Stimulated activated CD8-positive, alpha-beta memory T cell treated with anti-CD3 and anti-CD28 coated beads, Interleukin-4, amount 100 ng/mL, for 48 hours (primary cell): ENCODE measurements at places on chromosomes 11 and 22.
A peak's percentile ranks its signal among the peaks of the same experiment; 100 is the strongest.

- DNase-seq: peak; percentile 96
Observed at GRCh38 chr22:37608477-37609239, at the start of gene GGA1. GGA1 (plus strand) TSS chr22:37608834; CDS start chr22:37608861, 27 bp downstream.

DNA sequence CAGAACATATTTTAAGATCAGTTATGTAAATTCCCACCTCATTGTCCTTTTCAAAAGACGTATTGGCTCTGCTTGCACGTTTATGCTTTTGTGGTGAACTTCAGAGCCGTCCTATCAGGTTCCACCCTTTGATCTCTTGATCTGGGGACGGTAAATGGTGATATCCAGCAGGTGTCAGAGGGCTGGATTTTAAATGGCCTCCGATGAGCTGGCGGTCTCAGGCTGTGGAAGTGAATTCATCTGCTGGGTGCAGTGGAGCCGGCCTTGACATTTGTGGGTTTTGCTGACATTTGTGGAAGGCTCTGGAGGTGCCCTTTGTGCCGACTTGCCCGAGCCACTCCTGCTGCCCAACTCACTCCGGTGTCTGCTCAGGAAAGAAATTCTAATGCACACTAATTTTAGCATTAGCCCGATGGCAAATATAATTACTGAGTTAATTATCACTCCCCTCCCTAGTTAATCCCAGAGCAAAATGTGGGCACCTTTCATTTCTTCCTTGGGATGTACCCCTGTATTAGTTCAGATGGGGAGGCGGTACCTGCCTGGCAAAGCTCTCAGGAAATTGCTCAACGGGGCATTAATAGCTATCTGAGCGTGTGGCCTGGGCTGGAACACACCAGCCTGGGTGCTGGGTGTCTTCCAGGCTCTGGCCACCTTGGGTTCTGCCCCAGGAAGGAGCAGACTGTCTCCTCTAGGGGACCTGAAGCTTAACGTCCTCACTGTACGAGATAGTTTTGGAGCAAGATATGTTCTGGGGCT, 9.1 kb downstream of the LRP5 start:
- DNase-seq: no peak

GRCh38 chr11:27354359-27354965, 8.6 kb downstream of the CCDC34 start:
- no peak for DNase-seq

DNA sequence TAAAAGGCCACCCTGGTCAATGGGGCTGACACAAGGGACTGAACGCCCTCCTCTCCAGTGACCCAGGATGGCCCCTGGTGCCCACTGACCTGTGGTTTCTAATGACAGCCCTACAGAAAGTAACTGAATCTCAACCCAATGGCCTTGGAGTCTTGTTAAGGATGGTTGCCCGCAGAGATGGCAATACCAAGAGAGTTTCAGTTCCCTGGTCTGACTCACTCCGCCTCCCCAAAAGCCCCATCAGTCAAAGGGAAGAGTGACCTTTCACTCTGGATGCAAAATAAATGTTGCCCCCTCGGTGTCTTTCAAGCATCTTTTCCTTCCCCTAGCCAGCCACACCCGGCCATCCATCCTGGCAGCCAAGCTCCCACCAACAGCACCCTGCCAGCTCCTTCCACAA, 57.7 kb upstream of the ISX start:
- DNase-seq: no peak

GRCh38 chr11:94749369-94749768, 18.8 kb upstream of the AMOTL1 start:
- DNase-seq: no peak

- DNase-seq: no peak
Observed at GRCh38 chr11:115874843-115875242, 370.6 kb upstream of the CADM1 start.

DNA sequence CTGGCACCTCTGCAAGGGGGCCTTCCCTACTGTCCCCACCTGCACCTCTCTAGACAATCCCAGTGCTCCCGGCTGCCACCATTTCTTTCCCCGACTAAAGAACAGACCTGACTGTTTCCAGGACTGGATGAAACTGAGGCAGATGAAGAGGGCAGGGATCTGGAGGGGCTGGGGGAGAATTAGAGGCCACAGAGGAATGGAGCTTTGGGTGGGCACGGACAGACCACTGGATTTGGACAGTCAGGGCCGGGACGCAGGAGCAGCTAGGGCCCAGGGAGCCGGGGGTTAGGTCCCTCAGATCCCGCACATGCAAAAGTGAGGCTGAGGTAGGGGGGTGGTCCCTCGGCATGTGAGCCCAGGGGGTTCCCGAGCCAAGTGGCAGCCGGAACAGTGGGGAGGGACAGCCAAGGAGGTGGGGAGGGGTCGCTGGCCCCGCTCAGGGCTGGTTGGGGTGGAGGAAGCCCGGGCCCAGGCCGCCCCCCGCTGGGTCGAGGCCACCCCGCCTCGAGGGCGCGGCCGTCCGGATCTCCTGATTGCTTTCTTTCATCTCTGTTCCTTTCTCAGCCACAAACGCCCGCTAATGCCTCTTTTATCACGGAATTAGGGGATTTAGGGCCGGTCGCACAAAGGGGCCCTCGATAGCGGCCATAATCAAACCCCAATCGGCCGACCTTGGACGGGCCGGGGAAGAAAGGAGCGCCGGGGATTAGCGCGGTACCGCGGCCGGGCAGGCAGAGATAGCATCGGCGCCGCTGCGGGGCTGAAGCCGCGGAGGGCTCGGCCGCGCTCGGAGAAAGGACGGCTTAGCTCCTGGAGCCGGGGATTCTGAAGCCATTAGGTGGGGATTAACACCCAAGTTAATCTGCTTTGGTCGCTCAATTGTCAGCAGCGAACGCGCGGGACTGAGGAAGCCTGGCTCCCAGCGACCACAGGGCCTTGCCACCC, 9.3 kb downstream of the SLC25A1 start:
- DNase-seq: no peak

DNA sequence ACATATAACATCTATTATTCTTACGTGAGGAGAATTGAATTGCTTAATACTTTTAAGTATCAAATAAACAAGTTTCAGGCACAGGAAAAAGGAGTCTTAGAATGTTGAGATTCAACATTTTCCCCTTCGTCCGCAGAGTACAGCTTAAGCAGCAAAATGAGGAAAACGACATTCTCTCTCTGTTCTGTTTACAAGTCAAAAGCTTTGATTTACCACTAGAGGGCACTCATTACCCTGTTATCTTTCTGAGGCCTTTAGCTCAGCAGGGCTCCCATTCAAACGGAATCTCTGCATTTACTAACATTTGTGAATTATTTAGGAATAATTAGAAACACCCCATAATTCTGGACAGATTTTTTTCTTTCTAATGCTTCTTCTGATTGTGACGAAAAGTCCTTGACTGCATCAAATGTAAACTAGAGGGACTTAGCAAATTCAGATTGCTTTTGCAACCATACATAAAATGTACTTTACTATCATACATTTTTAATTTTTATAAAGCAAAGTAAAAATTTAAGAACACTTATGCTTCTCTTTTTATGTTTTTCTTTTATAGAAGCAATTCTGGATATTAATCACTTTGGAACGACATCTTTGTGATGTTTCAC, 75.0 kb downstream of the JRKL start:
- no peak for DNase-seq

GRCh38 chr11:69142895-69143294, 12.8 kb upstream of the SMIM38 start:
- DNase-seq: no peak

- DNase-seq: no peak
Observed at GRCh38 chr11:91272089-91272488, 952.5 kb upstream of the FAT3 start.

DNA sequence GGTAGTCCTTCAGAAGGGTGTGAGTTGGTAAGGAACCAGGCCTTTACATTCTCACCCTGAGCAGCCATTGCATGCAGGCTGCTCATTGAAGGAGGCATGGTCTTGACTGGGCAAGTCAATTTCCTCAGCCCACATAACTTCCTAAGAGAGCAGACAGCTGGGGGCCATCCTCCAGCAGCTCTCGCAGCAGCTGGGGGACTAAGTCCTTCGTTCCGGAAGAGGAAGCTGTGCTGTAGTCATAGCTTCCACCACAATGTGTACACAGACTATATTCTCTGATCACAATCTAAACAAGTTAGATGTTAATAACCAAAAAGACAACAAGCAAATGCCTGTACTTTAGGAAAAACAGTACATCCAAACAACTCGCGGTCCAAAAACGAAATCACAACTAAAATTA, 30.1 kb upstream of the MPPED1 start:
- DNase-seq: no peak

GRCh38 chr11:68870470-68870869, 28.8 kb upstream of the CPT1A start:
- no peak for DNase-seq

GRCh38 chr11:75474878-75475766, 42.1 kb upstream of the KLHL35 start:
- DNase-seq: peak; percentile 82

- DNase-seq: no peak
Observed at GRCh38 chr11:65744026-65744698, 23.6 kb upstream of the RNASEH2C start.

- DNase-seq: no peak
Observed at GRCh38 chr11:16911186-16911585, 103.0 kb downstream of the PLEKHA7 start.

DNA sequence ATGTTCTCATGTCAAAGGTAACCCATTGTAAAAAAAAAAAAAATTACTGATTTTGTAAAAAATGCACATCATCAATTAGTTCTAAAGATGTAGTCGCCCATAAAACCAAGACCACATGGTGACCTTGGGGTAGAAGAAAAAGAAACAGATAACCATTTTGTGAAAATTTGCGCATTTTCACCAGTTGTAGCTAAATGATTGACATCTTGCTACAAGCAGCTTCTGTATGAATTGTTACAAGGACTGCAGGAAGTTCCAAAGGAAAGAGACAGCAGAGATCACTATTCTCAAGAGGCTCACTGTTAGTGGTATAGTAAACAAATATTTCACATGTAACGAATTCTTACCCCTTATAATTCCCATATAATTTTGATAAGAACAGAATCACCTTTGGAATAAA, 48.7 kb downstream of the MAML2 start:
- no peak for DNase-seq

DNA sequence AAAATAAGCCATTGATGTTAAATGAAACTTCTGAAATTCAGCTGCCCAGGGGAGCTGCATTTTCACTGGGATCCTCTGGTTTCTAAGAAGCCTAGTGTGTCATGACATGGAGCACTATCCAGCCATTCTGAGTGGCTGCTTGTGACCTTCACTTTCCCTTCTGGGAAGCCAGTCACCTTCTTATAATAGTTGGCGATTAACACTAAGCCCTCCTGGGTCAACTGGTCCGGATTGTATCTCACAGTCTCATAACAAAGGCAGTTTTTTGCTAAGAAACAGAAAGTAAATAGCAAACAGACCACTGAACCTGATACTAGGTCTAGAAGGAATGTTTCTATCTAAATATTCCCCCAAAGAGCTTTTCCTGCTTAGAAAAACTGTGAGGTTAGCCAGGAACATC, 7.9 kb downstream of the CSRP3 start:
- no peak for DNase-seq

DNA sequence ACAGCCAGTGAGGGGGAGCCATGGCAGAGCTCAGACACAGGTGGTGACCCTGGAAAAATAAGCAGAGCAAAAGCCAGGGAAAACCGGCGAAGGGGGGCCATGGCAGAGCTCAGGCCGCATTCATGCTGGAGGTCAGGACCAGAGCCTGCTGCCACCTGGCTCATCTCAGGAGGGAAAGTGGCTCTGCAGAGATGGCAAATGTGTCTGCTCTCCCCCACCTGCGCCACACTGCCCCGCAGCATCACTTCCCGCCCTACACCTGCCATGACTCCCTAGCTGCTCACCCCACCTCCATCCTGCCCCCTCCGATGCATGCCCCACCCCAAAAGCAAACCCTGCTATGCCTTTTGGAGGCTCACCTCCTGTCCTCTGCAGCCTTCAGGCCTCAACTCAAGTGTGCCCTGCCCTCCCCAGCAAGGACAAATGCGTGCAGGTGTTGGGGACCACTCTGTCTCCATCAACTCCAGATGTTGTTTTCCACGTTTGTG, 123.2 kb upstream of the FGF3 start:
- DNase-seq: no peak

DNA sequence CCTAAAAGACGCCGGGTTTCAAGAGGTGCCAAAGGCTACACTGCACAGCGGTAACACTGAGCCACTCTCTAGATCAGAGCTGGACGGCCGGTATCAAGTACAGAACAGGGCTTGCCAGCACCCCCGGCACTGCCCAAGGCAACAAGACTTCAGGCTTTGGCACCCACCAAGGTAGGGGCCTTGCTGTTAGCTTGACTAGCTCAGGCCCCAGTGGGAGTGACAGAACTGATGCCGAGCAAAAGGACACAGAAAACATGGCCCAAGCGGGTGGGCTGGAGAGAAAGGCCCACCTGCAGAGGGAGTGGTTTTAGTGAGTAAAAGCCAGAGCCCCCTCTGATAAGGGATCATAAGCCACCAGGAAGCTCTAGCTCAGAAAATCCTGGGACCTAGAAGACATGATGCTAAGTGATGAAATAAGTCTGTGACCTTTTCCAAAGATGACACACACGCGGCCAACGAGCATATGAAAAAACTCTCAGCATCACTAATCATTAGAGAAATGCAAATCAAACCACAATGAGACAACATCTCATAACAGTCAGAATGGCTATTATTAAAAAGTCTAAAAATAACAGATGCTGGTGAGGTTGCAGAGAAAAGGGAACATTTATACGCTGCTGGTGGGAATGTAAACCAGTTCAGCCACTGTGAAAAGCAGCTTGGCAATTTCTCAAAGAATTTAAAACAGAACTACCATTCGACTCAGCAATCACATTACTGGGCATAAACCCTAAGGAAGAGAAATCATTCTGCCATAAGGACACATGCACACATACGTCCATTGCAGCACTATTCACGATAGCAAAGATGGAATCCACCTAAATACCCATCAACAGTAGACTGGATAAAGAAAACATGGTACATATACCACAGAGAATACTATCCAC, 12.9 kb downstream of the EHD1 start:
- peak; percentile 65 for DNase-seq

DNA sequence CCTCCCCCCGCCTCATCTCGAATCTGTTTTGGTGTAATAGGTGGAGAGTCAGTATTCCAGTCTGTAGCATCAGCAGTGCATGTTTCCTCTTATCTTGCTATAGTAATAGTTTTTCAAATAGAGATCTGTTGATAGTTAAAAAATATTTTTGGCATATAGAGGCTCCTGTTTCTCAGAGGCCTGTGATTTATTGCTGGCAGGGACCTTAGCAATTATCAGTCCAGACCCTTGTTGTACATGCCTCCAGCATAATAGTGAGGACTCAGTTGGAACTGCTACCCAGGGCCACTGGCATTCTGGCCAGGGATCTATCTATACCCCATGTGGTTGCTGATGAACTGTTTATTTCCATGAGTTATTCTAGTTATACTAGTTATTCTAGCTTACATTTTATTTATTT, 52.6 kb downstream of the SPECC1L start:
- no peak for DNase-seq

- DNase-seq: no peak
Observed at GRCh38 chr11:129740125-129740719, 75.4 kb upstream of the TMEM45B start.

- no peak for DNase-seq
Observed at GRCh38 chr11:33347490-33348125, 90.4 kb downstream of the HIPK3 start.

DNA sequence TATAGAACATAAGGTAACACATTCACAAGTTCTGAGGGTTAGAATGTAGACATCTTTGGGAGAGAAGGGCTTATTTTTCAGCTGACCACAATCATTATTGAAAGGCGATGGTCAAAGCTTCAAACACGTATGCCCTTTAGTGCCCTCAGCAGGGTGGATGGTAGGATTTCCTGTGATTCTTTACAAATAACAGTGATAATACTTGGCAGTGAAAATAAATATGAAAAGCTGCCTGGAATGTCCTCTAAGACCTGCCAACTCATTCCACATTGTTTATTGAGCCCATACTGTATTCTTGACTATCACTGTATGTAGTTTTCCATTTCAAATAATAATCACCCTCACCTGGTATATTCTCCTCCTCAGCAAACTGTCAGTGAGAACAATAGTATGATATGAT, 13.7 kb upstream of the MPEG1 start:
- DNase-seq: no peak
